Suppressor macrophage treated with lipopolysaccharide for 4 hours (primary cell): ENCODE measurements at places on chromosomes 13 and 19.

GRCh38 chr19:54029301-54029700 is 34.4 kb downstream of the VSTM1 start:
- no peak for DNase-seq

GRCh38 chr19:39698535-39698934 is 5.7 kb upstream of the LGALS14 start:
- DNase-seq = no peak

DNA sequence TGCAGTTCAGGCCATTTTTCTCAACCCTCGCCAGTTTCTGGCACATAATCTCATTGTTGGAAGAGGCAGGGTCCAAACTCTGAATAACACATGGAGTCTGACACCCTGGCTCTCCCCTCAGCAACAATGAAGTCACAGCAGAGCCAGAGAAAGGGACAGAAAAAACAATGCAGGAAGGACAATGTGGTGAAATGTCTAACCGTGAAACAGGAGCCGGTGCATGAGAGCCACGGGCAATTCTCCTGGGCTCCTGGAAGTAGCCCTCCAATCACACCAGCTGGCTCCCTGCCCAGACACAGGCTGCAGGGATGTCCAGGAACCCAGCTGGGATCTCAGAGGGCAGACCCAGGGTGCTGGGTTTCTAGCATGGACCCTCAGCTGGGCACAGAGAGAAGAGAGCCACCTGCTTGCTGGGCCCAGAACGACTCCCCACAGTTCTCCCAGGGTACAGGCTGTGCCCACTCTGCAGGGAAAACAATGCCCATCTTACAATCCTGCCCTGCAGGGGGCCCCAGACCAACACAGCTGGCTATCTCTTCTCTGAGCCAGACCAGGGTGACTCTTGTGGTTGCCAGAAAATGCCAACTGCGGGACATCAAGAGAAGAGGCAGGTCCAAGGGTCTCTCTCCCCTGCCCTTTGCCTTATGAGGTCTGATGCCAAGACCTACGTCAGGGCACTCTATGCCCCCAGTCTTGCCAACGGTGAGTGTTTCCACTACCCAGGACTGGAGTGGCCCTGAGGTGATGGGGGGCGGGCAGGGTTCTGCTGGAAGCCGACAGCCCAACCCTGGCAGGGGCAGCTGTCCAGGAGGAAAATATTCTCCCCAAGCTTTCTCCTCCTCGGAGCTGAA is 64.5 kb downstream of the CEBPG start:
- DNase-seq = no peak

DNA sequence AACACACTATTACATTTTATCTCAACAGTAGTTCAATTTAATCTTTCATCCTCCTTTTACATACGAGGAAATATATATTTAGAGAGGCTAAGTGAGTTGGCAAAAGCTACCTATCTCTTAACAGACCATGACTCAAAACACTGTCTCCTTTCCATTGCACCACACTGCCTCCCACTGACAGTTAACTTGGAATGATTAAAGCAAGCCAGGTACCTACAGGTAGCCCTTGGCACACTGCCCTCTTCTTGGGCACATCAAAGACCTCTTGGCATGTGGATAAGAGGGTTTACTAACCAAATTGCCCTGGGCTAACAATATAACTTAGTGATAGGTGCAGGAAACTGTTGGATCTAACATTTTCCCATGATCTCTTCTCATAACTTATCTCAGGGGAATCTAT is 1.8 kb downstream of the ABHD13 start:
- DNase-seq = no peak
